ENCODE measurements at places on chromosomes 2 and 18.
A peak's percentile ranks its signal among the peaks of the same experiment; 100 is the strongest.

GRCh38 chr18:3059272-3059671 is 46.3 kb upstream of the LPIN2 start:
- no peak for DNase-seq

- no peak for DNase-seq
Measured at GRCh38 chr2:46780801-46781445, 134.7 kb downstream of the MCFD2 start.

GRCh38 chr18:76422121-76422520 is 72.9 kb downstream of the ZNF516 start:
- DNase-seq, result no peak

DNA sequence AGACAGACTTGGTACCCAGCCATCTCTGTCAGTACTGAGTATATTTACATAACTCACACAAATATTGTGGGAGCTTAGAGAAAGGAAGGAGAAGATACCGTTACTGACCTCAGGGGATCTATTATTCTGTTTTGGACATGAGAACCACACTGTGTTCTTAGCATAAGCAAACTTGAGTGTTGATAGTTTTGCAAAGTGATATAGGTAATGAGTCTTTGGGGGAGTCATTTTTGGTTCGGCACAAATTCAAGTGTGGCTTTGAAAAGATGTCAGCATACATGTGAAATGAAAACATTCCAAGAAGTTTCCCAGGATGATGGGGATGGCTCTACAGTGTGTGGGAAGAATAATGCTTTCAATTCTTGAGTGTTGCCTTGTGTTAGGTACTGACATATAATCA is 24.1 kb downstream of the SMARCAL1 start:
- no peak for DNase-seq

DNA sequence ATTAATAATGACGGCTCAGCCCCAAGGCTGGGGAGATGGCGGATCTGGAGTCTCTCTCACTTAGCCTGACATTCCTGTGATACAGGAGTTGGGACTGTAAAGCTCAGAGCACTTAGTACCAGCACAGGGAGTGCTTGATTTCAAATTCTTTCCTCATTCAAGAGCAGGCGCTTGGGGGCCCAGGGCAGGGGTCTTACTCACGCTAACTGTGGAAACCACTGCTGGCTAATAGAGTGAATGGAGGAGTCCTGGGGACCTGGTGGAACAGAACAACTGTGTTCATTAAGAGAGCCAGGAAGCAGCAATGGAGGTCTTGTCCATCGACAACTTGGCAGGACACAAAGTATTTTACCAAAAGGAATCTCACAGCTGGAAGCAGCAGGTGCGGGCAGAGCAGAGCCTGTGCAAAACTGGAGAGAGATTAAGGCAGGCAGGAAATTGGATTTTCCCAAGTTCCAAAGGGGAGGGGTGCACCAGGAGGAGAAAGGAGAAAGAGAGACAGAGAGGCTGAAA is 358.9 kb downstream of the TNS1 start:
- DNase-seq, result no peak

- no peak for DNase-seq
Measured at GRCh38 chr18:55119016-55119415, 159.8 kb upstream of the CCDC68 start.

GRCh38 chr2:104825124-104825865 is 28.6 kb upstream of the POU3F3 start:
- no peak for DNase-seq

- DNase-seq, result peak; percentile 44
Measured at GRCh38 chr2:128305555-128306080, 13.1 kb downstream of the HS6ST1 start.

- no peak for DNase-seq
Measured at GRCh38 chr2:9655441-9656269, 24.9 kb upstream of the YWHAQ start.

DNA sequence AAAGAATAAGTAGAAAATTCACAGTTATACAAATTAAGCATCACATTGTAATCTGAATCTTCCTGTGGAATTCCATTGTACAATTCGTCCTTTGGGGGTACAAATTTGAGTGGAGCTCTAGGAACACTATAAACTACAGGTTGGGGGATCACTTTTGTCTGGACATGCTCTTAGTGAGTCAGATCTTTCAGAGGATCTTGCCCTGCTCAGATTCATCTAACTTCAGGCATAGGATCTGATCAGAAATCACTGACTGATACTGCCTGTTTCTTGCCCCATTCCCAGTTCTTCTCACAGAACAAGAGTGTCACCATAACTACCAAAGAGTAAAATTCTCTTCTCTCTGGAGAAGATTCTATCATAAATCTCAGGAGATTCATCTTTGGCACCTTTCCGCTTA is 10.7 kb upstream of the VSNL1 start:
- no peak for DNase-seq
